Stimulated activated CD4-positive, alpha-beta T cell treated with anti-CD3 and anti-CD28 coated beads, TNF-alpha, amount 100 ng/mL, for 24 hours (primary cell): ENCODE measurements at places on chromosomes 4 and X.

- no peak for DNase-seq
Measured at GRCh38 chr4:127484117-127484516, 148.6 kb upstream of the INTU start.

- DNase-seq: no peak
Measured at GRCh38 chr4:159010563-159011260, 92.2 kb upstream of the RAPGEF2 start.

- DNase-seq: no peak
Measured at GRCh38 chrX:104660092-104660491, 94.1 kb downstream of the IL1RAPL2 start.

- no peak for DNase-seq
Measured at GRCh38 chr4:86569103-86569870, 24.8 kb upstream of the PTPN13 start.

DNA sequence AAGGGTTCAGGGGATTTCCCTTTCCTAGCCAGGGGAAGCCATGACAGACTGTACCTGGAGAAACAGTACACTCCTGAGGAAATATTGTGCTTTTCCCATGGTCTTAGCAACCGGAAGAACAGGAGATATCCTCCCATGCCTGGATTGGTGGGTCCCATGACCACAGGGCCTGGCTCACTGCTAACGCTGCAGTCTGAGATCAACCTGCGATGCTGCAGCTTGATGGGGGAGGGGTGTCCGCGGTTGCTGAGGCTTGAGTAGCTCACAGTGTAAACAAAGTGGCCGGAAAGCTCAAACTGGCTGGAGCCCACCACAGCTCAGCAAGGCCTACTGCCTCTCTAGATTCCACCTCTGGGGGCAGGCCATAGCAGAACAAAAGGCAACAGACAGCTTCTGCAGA is 819.5 kb downstream of the TECRL start:
- DNase-seq: no peak

GRCh38 chr4:161714022-161714751 is 449.6 kb downstream of the FSTL5 start:
- DNase-seq: no peak

DNA sequence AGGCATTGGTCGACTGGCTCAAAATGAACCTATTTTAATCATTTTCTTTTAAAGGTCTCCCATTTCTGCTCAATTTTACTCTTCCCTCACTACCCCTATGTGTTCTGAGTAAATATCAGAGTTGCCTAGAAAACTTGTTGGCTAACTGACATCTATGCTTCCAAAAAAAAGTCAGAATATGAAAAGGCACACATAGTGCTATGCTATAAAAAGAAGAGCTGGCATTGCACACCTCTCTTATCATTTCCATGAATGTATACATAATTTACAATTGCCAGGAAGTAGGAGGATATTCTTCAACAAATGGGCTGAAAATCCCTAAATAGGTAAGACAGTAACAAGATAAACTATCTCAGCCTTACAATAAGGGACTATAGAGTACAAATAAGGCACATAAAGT is 70.2 kb downstream of the FRYL start:
- no peak for DNase-seq

GRCh38 chrX:115366535-115366934 is 77.0 kb downstream of the LUZP4 start:
- no peak for DNase-seq

DNA sequence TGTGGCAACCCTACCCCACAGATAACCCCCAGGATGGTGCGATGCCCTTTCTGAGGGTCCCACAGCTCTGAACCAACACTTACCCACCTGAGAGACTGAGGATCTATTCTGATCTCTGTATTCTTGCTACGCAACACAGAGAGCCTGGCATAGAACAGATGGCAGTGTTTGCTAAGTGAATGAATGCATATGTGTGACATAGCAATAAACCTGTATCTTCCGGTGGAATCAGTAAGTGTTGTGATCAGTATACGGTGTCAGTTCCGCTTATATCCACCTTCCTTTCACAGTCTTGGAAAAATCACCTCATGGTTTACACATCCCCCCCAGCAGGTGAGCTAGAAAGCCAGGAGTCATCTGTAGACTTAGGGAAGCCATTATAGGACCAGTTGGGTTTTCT is 5.9 kb upstream of the HSD17B10 start:
- no peak for DNase-seq

GRCh38 chr4:6008766-6009385 is 9.4 kb downstream of the C4orf50 start:
- DNase-seq: no peak

DNA sequence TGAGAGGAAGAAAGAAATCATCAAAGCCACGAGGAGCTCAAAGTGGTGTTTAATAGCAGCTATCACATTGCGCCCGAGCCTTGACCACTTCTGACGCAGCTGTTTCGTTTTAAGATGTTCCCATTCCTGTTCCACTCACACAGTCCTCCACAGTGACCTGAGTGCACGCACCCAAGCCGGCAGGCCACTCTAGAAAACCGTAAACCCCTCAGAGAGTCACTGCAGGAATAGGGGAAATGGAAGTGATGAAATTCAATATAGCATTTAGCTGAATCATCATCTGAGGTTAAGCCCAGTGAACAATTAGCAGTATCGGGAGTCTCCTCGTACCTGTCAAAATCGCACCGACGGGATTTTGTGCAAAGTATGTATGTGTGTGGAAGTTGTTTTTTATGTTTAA is 17.9 kb upstream of the HAND2 start:
- no peak for DNase-seq

- DNase-seq: no peak
Measured at GRCh38 chrX:132482632-132483031, 6.2 kb downstream of the MBNL3 start.

- DNase-seq: no peak
Measured at GRCh38 chrX:136491832-136492231, 4.1 kb downstream of the BRS3 start.

GRCh38 chr4:16827045-16827444 is 71.4 kb downstream of the LDB2 start:
- DNase-seq: no peak

- no peak for DNase-seq
Measured at GRCh38 chr4:2095236-2096072, 36.3 kb downstream of the NAT8L start.

DNA sequence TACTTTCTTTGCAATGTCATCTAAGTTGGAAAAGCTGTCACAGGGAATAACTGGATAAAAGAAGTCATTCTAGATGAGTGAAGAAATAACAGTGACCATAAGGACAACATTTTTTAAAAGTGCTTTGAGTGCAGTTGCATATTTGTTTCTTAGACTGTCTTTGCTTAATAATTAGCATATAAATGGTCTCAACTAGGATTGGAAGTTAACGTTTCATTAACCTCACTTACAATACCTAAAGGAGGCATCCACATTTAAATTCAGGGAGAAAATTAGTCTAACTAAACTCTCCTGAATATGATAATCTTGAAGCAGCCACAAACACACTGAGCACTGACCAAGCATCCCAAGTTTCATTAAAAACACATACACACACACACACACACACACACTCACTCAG is 780.7 kb downstream of the PCDH18 start:
- DNase-seq: no peak

- DNase-seq: no peak
Measured at GRCh38 chr4:103692615-103693014, 27.2 kb downstream of the TACR3 start.

- DNase-seq: no peak
Measured at GRCh38 chr4:101329592-101329991, 17.7 kb downstream of the PPP3CA start.

DNA sequence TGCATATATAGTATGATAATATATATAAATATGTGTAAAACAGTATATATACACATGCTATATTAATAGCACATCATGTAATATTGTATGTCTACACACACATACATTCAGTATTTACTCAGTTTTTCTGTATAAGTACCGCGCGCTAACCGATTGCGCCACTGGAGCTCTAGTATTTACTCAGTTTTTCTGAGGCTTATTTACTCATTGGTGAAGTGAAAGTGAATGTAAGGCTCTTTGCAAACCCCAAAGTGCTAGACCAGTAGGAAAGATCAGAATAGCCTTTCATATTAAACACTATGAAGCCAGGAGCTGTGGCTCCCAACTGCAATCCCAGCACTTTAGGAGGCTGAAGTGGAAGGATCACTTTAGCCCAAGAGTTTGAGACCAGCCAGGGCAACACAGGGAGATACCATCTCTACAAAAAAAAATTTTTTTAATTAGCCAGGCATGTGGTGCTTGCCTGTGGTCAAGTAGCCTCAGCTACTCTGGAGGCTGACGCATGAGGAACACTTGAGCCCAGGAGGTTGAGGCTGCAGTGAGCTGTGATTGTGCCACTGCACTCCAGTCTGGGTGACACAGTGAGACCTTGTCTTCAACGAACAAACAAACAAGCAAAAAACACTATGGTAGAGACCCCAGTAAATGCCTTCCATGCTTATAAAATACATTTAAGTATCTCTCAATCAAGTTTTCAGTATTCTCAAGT is 125.8 kb downstream of the KIT start:
- no peak for DNase-seq

DNA sequence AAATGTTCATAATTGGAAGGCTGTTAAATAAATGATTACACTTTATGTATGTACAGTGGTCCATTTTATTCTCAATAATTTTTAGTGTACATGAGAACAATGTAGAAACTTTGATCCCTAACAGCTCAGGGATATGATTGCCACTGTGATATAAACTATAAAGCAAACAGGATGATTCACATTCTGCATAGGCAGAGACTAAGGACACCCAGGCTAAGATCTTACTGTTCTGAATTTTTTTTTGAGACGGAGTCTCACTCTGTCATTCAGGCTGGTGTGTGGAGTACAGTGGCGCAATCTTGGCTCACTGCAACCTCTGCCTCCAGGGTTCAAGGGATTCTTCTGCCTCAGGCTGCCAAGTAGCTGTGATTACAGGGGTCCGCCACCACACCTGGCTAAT is 186.6 kb downstream of the PDGFC start:
- no peak for DNase-seq

GRCh38 chr4:151692821-151693673 is 67.8 kb downstream of the GATB start:
- DNase-seq: no peak

GRCh38 chr4:48247142-48247877 is 22.3 kb downstream of the TEC start:
- no peak for DNase-seq

GRCh38 chrX:38305971-38306370 is 21.3 kb downstream of the RPGR start:
- DNase-seq: no peak

DNA sequence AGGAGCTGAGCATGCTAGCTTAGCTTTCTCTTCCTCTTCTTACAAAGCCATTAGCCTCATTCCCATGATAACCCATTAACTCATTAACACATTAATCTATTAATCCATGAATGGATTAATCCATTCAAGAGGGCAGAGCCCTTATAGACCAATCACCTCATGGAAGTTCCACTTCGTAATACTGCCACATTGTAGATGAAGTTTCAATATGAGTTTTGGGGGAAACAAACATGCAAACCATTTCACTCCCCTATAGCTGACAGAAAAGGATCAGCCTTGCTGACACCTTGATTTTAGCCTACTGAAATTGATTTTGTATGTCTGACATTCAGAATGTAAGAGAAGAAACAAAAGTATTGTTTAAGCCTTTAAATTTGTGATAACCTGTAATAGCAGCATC is 251.8 kb upstream of the GALNTL6 start:
- DNase-seq: no peak

DNA sequence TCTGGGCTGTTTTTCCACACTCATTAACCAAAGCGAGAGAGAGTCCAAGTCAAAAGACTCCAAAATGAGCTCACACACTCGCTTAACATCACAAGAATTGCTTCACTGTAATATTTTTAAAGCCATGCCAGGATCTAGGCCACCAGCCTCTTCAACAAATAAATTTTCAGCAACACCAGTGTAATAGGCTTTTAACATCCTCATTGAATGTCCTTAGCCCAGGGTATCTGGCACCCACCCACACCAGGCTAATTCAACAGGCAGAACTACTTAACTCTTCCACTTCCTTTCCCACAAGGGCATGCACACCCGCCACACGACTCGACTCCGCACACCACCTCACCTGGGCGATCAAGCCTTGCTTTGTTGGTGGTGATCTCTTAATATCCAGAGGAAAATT is 34.2 kb downstream of the FAT1 start:
- no peak for DNase-seq

DNA sequence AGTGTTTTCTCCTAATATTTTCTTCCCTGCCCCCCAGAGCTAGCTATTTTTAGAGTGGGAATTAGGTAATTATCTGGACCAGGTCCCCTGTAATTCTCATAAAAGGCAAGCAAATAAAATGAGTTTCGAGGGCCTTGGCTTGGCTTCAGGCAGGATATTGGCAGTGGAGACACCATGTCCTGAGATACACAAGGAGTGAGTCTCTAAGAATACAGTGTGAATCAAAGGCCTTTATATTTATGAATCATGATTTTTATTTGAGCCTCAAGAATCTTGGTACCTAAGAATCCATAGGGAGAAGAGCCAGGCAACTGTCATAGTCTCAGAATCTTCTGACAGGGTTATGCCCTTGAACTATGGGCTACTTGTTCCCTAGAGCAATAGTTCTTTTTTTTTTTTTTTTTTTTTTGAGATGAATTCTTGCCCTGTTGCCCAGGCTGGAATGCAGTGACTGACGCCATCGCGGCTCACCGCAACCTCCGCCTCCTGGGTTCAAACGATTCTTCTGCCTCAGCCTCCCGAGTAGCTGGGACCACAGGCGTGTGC is 205.4 kb downstream of the LDB2 start:
- DNase-seq: no peak

DNA sequence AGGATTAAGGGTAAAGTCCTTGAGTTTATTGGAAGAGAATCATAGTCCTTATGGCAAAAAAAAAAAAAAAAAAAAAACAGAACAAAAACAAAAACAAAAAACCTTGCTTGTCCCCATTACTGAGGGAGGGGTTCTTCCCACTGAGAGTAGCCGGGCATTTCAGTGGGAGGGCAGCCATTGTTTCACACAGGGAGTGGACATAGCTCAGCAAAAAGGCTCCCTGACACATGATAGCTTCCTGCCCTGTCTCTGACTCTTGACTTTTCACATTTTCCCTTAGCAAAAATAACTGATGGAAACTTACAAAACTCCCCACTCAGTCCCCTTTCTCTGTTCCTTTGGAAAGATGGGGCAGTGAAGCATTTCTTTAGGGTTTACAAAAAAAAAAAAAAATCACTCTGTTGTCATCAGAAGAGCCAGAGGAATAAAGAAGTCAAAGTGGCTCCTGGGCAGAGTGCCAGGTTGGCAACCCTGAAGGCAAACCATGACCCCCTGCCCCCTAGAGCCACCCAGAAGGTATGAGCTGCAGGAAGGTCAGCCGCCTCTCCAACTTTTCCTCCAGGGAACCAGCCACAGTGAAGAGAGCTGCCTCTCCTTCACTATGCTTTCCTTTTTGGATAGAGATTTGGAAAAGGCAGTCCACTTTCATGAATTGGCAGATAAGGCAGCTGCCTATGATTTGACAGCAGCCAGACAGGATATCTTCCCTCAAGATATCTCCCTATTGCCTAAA is 170.6 kb downstream of the KDR start:
- DNase-seq: no peak

- DNase-seq: no peak
Measured at GRCh38 chrX:8632924-8633323, 99.0 kb downstream of the ANOS1 start.
